ENCODE measurements at places on chromosomes 16 and 17. TPM values are rescaled to one million over a fixed set of nuclear protein-coding genes. Genes with fewer than 3 reads are reported as not detected.
A peak's percentile ranks its signal among the peaks of the same experiment; 100 is the strongest.

The SYT17 gene
- 26.6 TPM for polyA plus RNA-seq

- DNase-seq = no peak
These were observed 17.7 kb downstream of the TNS4 start for GRCh38 chr17:40483679-40484078.

- no peak for DNase-seq
These were observed 11.3 kb downstream of the DNAAF1 start for GRCh38 chr16:84156342-84156784.

GRCh38 chr16:88008840-88009239, 57.6 kb downstream of the BANP start:
- no peak for DNase-seq

GRCh38 chr16:89764711-89765201, 43.4 kb downstream of the ZNF276 start:
- DNase-seq = no peak

DNA sequence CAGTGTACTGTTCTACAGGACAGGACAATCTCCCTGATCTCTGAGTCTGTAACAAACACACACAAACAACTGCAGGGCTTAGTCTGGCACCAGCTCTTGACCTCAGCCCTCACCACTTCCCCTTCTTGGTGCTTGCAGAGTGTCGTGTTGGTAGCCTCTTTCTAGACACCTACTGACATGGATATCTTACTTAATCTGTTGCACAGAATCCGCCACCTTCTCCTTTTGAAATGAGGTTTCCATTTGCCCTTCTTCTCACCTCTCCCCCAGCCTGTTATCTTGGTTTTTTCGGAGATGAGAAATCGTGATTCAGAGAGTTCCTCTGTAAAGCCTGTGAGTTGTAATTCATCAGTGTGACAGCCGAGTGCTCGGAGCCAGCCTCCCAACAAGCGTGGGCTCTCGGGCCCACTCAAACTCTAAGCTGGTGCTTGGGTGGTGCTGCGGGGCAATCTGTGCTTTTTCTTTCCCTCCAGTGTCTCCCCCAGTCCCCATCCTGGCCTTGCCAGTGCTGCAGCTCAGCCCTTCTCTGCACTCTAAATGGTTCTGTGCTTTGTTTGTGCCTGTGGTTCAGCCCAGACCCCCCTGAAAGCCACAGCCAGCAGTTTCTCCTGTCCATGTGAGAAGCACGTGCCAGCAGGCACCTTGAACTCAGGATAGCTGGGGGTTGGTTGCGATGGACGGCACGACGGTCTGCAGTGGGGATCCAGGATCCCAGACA, 28.1 kb downstream of the KIAA0513 start:
- no peak for DNase-seq

The MPV17L gene
- polyA plus RNA-seq = 5.4 TPM

GRCh38 chr16:72787130-72787513, 260.8 kb downstream of the ZFHX3 start:
- no peak for DNase-seq

GRCh38 chr16:82945420-82946101, 318.8 kb downstream of the CDH13 start:
- no peak for DNase-seq

DNA sequence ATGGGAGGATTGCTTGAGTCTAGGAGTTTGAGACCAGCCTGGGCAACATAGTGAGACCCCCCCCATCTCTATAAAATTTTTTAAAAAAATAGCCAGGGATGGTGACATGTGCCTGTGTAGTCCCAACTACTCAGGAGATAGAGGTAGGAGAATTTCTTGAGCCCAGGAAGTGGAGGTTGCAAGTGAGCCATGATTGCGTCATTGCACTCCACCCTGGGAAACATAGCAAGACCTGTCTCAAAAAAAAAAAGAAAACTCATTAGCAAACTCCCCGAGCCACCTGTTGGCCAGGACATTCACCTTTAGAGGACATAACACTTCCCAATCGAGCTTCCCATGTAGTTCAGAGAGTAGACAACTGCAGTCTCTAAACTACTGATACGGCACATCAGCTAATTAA, 274.2 kb downstream of the ABCC12 start:
- DNase-seq = no peak

The CCT6B gene
- 0.67 TPM for polyA plus RNA-seq

GRCh38 chr17:28033972-28034714, 8.3 kb upstream of the NLK start:
- no peak for DNase-seq

The PDILT gene
- polyA plus RNA-seq = not detected

GRCh38 chr17:37543637-37544052, 54.0 kb downstream of the DUSP14 start:
- DNase-seq = no peak

The TMEM88 gene
- 8.8 TPM for polyA plus RNA-seq

The IGF2BP1 gene
- 92.2 TPM for polyA plus RNA-seq

GRCh38 chr17:66304304-66305174, 2.1 kb downstream of the PRKCA start:
- no peak for DNase-seq

GRCh38 chr16:3149630-3150345, 15.0 kb downstream of the ZNF213 start:
- no peak for DNase-seq

DNA sequence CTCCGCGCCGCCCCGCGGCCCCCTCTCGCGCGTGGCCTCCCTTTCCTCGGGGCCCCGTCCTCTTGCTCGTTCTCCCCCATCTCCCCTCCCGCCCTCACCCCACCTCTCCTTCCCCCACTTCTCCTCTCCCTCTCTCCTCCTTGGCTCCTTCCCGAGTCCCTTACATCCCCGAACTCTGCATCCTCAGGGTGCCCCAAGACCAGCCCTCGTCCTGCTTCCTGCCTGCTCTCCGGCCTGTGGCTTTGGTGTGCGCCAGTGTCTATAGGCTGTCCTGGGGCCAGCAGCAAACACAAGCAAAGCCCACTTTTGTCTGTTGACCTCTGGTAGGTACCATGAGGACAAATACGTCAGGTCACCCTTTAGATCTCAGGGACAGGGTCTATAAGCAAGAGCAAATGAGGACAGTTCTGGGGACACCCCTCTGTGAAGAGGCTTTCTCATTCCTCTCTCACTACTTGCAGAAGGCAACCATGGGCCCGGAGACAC, 284 bp upstream of the COPZ2 start:
- peak; percentile 59 for DNase-seq

- DNase-seq = no peak
These were observed 356.7 kb downstream of the SOX9 start for GRCh38 chr17:72477491-72477890.

GRCh38 chr17:60160829-60161501, 11.2 kb downstream of the CA4 start:
- peak; percentile 60 for DNase-seq

The GNGT2 gene
- polyA plus RNA-seq = 1.7 TPM

The HS3ST3B1 gene
- 6.1 TPM for polyA plus RNA-seq

DNA sequence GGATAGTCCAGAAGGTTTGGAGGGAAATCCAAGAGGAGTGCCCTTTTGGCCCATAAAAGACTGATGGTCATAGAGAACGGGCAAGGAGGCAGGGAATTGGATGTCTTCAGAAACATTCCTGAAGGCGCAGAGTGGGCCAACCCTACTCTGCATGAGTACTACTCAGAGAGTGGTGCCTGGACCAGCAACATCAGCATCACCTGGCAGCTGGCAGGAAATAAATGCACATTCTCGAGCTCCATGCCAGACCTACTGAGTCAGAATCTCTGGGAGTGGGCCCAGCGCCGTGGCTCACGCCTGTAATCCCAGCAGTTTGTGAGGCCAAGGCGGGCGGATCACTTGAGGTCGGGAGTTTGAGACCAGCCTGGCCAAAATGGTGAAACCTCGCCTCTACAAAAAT, 27.1 kb upstream of the SLC39A11 start:
- DNase-seq = no peak

- DNase-seq = no peak
These were observed 282.5 kb upstream of the FOXF1 start for GRCh38 chr16:86227801-86228200.

The PLD6 gene
- polyA plus RNA-seq = 0.20 TPM

GRCh38 chr17:51764387-51764971, 394.0 kb downstream of the CA10 start:
- peak; percentile 68 for DNase-seq

DNA sequence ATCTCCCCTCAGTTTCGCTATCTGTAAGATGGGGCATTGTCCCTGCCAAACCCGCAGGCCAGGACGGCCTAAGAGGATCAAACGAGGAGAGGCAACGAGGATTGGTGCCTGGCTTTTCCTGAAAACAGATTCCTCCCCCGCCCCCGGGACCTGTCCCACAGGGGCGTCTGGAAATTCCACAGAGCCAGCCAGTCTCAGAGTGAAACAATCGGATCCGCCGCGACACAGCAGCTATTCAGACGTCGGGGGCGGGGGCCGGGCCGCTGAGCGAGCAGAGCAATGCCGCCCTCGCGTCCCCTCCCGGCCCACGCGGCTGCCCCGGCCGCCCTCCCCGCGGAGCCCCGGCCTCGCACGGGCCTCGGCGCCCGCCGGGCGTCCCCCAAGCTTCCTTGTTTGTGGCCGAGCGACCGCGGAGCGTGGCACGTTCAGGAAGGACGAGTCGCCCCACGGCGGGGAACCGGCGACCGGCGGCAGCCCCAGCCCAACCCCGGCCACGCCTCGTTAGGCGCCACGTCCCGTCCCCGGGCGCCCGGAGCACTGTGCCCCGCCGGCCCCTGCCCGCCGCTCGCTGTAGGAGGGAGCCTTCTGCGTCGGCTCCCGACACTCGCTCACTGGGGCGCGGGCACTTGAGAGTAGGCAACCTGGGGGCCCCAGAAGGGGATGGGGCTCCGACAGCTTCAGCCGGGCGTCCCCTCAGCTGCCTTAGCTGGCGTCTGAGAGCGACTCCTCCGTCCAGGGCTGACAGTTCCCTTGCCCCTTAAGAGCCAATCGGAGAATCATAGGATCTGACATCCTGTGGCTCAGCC, 29.6 kb upstream of the PHOSPHO1 start:
- no peak for DNase-seq

- no peak for DNase-seq
These were observed 1.6 kb downstream of the SIRT7 start for GRCh38 chr17:81916234-81917001.

- no peak for DNase-seq
These were observed 414.1 kb upstream of the SALL1 start for GRCh38 chr16:51565184-51565583.

The MYH11 gene
- 0.11 TPM for polyA plus RNA-seq

The PRAC1 gene
- not detected for polyA plus RNA-seq

The TMC8 gene
- polyA plus RNA-seq = 1.00 TPM

DNA sequence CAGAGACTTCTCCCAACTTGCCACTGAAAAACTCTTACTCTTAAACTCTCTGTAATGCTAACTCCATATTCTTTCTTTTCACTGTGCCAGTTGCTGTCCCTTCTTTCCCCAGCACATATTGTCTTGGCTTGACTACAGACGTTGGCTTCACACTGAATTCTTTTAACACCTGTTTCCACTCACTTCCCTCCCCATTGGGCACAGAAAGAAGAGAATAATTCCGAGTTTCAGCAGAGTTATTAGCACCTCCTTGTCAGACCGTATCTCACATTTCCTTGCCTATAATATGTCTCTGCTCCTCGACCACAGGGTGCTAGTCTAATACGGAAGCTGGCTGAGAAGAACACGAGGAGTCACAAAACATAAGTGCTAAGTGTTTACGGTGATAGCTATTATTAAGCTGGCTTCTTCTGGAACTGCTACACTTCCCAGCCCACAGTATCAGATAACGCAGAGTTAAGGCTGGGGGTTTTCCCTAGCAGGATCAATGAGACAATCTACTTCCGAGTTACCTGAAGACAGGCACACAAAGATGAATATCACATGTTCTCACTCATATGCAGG, 188.5 kb upstream of the CDH8 start:
- no peak for DNase-seq

- no peak for DNase-seq
These were observed 78.1 kb upstream of the DHX40 start for GRCh38 chr17:59487161-59487873.

The TPSG1 gene
- not detected for polyA plus RNA-seq

- DNase-seq = no peak
These were observed 45.0 kb downstream of the SCNN1G start for GRCh38 chr16:23227529-23227928.

DNA sequence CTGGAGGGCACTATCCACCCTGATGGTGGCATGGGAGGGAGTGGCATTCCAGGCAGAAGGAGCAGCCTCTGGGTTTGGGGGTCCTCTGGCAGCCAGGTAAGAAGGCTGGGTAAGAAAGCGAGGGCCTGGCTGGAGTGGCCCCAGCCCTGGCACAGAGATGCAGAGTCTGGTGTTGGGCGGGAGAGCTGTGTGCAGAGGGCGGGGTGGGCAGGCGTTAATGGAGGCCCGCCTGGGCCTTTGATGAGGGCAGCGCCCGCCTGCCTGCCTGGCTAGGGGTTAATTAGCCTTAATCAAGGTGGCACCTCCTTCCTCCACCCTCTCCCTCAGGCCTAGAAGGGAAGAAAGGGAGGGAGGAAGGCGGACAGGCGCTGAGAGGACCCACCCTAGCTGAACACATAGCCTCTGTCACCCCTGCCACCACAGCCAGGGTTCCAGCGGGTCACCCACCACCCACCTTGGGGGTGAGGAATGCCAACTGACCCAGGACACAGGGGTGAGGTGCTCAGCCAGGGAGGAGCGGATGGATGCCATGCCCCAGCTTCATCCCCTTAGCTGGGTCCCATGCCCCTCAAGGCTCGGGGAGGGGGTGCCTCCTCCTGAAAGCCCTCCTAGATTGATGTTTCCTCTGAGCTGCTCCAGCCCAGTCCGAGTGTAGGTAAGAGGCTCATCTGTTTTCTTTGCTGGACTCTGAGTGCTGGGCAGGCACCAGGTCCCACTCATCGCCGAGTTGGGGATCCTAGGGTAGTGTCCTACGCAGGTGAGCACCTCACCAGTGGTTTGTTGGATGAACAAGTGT, 13.4 kb upstream of the FAM83G start:
- no peak for DNase-seq
